ENCODE measurements at places on chromosomes 11 and 22.

GRCh38 chr11:133403900-133404299 lies 128.4 kb downstream of the OPCML start:
- peak; percentile 7 for DNase-seq

DNA sequence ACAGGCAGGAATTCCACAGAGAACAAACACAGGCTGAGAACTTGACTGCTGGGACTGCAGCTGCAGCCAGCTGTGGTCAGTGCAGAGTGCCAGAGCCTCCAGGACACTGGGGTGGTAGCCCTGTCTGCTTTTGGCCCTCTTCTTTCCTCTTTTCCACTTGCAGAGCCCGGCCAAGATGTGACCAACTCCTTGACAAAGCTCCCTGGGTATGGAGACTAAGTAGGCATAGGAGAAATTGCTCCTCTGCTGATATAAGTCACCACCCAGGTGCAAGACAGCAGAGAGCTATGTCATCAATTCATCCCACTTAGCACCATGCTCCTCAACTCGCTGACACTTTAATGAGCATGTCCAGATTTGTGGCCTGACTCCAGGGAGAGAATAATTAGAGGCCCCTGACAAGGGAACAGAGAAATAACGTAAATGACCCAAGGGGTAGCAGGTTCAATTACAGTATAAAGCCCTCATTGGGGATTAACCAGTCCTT lies 369.4 kb upstream of the B3GAT1 start:
- no peak for DNase-seq

DNA sequence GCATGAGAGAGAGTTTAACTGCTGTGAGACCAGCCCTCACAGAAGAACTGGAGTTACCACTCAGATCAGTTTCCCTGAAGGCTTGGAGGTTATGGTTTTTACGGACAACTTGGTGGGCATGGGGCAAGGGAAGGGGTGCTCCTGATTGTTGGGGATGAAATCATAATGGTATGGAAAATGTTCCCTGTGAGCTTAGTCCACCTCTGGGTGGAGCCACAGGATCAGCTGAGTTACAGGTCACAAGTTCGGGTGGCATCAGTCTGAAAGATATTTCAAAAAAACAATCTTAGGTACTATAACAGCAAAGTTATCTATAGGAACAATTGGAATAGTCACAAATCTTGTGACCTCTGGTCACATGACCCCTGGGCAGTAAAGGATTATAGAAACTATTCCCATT lies 162.9 kb downstream of the DLG2 start:
- no peak for DNase-seq

DNA sequence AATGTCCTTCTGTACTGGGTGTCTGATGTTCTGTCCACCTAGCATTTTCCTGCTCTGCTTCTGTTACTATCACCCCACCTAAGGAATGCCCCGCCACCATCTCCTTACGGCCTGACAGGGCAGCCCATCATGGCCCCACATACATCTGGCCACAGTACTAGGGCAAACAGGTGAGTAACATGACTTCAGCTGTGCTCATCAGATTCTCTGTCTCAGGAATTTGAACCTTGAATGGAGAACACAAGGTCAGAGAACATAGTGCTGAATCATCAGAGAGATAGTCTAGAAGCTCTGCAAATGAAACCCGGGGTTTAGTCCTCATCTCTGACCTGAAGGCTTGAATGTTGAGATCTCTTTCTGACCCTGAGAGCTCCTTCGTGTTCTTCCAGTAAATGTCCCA lies 32.4 kb downstream of the ZC3H12C start:
- no peak for DNase-seq

- no peak for DNase-seq
Observed at GRCh38 chr11:9720290-9720630, 56.4 kb downstream of the SWAP70 start.

DNA sequence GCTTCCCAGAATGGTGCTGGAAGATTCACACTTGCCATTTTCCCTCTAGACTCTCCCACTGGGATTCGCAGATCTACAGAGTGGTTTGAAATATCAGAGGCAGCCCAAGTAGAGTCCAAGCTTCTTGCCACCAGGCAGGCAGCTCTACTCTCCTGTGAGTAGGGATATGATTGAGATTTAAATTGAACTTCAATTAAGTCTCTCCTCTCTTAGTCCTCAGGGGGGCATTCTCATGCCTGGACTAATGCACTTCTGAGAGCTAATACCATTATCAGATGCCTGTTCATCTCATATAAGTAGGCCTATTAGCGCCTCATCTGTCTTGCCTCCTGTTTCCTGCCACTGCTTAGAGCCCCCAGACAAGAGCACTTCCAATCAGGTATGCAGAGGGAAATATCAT lies 25.5 kb upstream of the AMPD3 start:
- no peak for DNase-seq

DNA sequence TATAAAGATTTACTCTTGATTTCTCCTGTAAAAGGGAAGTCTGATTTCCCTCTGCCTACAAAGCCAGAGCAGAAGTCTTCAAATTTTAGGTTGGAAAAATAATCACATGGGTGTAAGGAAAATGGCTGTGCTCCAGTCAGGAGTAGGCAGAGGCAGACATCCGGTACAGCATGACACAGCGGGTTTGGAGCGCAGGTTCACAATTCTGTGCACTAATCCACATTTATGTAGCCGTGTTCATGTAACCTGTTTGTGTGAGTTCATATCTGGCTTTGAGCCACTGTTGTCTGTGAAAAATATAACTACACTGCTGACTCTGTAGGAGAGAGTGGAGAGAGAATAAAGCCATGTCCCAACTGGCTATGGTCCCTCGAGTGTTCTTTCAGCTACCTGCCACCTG lies 248.0 kb downstream of the CASP12 start:
- no peak for DNase-seq

DNA sequence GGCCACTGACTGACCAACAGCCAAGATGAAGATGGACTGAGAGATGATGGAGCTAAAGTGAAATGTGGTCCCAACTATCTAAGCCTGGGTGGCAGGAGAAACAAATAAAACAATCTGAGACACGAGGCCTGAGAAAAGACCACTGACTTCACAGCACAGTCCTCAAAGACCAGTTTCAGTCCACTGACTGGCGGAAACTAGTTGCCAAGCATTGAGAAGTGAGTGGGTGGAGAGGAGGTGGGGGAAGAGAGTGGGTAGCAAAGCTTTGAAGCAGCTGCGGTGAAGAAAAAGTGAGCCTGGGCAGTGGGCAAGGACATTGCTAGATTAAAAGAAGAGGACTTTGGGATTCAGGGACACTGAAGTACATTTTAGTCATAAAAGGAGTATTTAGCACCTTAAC lies 1.9 kb downstream of the MS4A1 start:
- no peak for DNase-seq

GRCh38 chr11:17401841-17402240 lies 13.4 kb upstream of the KCNJ11 start:
- DNase-seq = no peak

- DNase-seq = no peak
Observed at GRCh38 chr11:34431979-34432378, 6.8 kb upstream of the CAT start.

GRCh38 chr22:46145361-46145851 lies 4.9 kb upstream of the PPARA start:
- DNase-seq = no peak

DNA sequence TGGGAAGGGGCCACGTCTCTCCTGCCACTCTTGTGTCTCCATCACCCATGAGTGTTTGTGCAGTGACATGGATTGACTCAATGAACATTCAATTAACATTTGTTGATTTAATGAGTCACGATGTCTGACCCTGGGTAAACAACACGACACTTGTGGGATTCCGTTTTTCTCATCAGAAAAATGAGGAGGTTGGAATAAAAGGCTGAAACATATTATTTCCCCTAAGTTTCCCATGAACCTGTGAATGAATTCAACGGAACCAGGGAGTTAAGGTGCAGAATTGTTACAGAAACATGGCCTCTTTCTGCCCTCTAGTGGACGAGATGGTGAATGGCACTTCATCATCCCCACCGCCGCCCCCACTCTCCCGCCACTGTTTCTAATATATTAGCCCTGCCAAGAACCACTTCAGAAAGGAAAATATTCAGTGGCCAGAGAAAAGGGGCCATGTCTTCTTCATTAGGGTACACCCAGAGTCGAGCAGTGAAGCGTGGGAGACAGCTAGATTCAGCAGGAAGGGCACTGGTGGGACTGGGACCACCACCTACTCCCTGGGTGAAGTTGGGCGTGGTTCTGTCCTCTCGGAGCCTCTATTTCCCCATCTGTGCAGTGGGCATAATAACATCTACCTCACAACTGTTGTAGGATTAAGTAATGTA lies 46.3 kb upstream of the SYT13 start:
- DNase-seq = peak; percentile 45

DNA sequence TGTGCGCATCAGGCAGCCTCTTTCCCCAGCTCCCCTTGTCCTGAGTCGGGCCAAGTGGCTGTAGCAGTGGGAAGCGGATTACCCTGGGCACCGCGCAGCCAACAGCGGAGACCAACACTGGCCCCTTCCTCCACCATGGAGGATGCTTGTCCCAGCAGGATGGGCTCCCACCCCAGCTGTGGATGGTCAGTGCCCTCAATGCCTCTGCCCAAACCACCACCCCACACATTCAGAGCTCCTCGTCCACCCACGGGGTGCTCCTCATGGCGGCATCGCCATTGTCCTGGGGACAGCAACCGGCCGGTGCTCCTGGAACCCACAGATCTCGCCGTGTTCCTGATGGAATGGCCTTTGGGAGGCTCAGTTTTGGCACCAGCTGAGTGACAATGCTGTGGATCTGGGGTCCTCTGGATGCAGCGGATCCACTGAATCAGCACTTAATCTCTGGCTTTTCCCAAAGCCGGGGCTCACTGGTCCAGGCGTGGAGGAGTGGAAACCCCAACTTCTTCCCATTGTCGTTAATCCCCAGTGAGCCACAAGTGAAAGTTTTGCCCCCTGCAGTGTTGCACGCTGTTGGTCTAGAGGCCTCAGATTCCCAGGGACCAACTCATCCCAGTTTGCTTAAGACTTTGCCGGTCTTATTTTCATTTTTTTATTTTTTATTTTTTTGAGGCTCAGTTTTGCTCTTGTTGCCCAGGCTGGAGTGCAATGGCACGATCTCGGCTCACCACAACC lies 4.1 kb upstream of the B4GALNT4 start:
- DNase-seq = no peak

DNA sequence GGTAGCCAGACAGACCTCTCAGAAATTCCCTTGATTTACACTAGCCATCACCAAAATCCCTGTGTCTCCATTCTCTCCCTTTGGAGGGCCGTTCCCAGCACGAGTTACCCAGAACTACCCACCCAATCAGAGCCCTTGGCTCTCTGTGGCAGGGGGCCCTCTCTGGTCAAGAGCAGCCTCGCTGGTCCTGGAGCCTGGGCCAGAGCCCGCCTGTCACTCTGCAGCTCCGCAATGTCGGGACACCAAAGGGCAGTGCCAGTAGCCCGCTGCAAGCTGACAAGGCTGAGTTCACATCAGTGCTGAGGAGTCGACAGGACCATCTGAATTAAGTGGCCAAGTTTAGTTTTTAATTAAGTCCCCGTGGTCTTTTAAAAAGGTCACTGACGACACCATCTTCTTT lies 241.6 kb downstream of the ST3GAL4 start:
- DNase-seq = no peak

GRCh38 chr11:133746663-133747306 lies 98.5 kb downstream of the SPATA19 start:
- no peak for DNase-seq

GRCh38 chr22:36015155-36015810 lies 13.3 kb downstream of the RBFOX2 start:
- no peak for DNase-seq

DNA sequence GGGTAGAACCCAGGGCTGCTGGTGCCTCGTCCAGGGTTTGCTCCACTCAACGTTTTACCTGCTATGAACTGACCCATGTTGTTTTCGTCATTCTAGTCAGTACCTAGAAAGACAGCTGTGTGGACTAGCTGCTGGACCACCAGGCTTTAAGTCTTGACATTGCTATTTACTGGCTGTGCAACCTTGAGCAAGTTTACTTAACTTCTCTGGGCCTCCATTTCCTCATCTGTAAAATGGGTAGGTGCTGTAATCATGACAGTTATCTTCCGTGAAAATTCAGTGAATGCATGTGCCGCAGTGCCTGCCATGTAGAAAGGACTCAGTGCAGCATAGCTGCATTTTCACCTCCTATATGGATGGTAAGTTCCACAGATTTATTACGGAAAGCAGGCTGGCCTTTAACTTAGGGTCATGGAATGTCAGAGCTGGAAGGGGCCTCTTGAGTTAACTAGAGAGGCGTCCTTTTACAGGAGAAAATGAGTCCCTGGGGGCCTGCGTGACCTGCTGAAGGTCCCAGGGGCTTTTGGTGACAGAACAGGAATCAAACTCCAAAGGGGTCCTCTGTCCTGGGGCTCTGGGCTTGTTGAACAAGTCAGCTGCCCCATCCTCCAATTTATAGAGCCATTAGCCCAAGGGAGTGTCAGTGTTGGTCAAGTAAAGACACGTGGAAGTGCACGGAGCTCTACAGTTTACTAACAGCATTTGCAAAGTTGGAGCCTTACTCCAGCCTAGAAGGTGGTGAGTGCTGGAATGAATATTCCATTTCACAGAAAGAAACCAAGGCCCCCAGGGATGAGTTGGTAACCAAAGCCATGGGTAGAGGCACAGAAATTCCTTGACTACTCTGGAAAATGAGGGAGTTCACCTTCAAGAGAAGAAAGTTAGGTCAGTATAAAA lies 12.0 kb upstream of the MALAT1 start:
- DNase-seq = no peak

GRCh38 chr11:119094816-119095065 lies 6.9 kb downstream of the DPAGT1 start:
- DNase-seq = no peak
